ENCODE measurements at places on chromosomes 5 and 9.

GRCh38 chr5:164482351-164482750 lies 976.9 kb downstream of the MAT2B start:
- DNase-seq = no peak

- no peak for DNase-seq
Measured at GRCh38 chr9:33718987-33719386, 76.4 kb upstream of the PRSS3 start.

GRCh38 chr9:125608489-125609224 lies 98.4 kb downstream of the MAPKAP1 start:
- no peak for DNase-seq

DNA sequence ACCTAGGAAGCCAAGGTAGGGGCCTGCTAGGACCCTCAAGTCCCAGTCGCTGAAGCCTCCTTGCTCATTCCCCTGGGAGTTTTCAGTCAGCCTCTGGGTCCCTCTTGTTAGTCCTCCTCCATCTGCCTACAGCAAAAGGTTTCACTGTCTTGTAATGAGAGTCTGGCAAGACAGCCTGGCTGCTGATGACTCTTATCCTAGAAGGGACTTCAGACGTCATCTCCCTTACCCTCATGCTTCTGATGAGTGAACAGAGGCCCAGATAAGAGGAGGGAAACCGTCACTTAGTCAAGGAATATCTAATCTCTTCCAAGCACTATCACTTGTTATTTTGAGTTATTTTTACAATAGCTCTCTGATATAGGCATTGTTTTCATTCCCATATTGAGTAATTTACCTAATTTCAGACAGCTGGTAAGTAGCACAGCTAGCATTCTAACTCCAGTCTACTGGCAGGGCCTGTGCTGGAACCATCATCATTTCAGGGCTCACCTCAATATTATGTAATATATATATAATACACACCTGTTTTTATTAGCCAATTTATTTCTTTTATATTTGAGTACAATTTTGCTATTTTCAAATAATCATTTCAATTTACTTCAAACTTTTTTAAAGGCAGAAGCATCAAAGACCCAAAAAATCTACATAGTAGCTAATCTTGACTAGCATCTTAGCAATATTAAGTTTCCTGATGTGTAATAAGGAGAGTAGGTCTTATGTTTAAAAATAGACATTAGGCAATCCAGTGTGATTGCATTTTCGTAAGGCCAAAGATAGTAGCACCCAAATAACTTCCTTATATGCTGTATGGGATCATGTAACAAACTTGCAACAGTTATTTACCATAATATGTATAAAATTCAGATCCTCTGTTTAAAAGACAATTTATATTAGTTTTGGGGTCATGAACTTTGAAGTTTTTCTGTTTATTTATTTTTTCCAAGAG lies 7.9 kb downstream of the CMYA5 start:
- no peak for DNase-seq

DNA sequence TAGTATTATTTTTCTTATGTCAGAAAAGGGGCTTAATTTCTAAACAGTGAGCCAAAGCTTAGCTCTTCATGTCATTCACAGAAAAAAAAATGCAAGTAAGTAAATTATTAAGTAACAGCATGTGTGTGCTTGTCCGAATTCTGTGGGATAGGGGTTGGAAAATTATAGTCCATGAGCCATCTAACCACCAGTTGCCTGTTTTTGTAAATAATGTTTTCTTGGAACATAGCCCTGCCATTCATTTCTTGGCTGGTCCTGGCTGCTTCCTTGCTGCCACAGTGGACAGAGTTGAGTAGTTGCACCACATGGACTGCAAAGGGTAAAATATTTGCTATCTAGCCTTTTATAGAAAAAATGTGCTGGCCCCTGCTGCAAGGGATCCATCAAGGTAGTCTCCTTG lies 513.7 kb upstream of the WWC1 start:
- no peak for DNase-seq

DNA sequence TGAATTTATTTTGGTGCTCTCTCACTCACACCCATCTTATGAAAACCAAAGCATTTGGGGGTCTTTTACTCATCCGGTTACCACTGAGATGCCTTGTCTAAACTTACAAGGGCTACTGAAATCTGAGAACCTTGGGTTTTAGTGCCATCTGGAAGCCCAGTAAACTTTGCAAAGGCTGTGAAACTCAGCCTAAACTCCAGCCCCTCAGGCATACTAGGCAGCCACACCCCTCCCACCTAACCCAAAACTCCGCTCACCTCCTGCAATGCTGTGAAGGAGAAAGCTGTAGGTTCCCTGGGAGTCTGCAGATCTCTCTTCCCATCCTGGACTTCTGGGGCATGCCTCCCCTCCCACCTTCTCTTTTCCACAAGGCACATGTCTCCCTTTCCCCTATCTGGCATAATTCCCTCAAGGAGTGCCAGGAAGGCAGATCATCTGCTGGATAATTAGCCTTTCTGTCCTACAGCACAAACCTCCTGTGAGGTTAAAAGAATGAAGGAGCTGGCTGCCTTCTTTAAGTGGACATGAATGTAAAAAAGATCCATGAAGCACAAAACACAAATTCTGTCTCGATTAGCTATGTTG lies 71.5 kb upstream of the ANXA1 start:
- peak; percentile 14 for DNase-seq

DNA sequence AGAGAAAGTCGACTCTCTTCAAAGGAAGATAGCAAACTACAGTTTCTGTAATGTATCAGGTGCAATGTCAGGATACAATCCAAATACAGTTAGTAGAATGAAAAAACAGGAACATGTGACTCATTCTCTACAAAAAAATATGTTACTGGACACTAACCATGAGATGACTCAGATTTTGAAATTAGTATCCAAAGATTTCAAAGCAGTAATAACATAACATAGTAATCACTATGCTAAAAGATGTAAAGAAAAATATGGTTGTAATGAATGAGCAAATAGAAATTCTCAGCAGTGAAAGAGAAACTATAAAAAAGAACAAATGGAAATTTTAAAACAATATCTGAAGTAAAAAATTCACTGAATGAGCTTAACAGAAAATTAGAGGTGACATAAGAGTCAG lies 42.3 kb downstream of the SHOC1 start:
- DNase-seq = peak; percentile 52

DNA sequence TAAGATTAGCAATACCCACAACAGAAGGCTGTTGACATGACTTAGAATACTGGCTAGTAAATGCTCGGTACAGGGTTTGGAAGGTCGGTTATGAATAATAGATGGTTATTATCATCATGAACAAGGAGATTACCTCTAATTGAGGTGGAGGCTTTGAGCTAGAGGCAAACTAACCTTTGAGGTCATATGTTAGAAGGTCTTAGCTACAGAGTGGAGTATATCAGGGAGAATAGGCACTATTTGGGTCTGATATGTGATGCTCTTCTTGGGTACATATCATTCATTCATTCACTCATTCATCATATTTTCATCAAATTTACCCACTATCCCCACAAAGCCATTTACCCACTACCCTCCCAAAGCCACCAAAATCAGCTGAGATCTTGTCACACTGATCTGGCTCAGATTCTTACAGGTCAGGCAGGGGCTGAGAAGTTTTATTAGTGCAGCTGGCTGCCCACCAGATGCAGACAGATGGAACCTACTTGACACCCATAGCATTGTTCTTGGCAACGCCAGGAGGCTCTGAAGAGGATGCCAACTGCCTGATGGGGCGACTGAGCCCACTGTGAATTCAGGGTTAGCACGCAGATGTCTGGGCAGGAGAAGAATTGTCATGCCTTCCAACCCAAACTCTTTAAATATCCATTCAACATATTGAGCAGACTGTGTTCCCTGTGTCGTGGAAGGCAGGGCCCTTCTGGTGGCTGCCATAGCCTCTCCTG lies 90.2 kb upstream of the SH3PXD2B start:
- no peak for DNase-seq

DNA sequence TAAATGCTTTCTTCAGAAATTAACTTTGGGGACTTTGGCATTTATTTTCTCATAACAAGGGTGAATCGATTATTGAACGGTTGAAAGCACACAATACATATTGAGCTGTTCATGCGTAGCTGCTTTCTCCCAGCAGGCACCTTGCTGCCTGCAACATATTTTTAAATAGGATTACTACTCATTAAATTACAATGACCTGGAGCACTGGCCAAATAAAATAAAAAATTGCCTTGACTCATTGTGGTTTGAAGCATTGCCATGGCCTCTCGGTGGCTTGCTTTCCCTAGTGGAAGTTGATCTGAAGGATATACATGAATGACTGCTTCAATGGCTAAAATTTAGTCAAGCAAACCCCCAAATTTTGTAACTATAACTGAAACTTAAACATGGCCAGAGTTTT lies 181.6 kb upstream of the NUDT12 start:
- peak; percentile 9 for DNase-seq

- DNase-seq = no peak
Measured at GRCh38 chr9:122051351-122052321, 41.5 kb downstream of the TTLL11 start.

DNA sequence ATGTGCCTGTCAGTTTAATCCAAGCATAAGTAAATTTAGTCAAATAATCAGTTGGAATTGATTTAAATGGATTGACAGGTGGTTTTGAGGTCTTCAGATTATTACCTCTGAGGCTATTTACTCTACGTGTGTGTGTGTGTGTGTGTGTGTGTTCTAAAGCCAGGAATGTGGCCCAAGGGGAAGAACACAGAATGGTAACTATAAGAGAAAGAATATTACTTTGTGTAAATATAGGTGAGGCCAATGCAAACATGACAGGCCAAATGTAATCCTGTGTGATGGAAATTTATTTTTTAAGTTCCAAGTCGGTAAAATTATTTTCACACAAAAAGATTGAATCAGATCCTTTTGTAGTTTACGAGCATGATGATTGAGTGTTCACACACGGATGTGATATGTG lies 390.0 kb downstream of the PLK2 start:
- DNase-seq = peak; percentile 37

DNA sequence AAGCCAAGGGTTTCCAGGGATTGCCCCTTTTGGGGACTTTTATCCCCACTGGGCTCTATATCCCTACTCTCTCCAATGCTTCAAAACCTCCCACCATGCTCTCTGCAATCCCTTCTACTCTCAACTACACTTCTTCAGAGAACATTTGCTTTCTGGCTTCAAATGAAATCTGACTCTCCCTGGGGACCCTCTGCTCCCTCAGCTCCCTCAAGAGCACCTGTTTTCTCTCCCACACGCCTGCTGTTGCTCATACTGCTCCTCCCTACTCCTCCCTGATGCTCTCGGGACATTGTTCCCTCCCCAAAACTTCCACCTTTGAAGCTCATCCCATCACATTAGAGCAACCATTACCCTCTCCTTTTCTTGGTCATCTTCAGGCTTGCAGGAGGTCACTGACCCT lies 344.9 kb downstream of the CDK5RAP2 start:
- DNase-seq = no peak

DNA sequence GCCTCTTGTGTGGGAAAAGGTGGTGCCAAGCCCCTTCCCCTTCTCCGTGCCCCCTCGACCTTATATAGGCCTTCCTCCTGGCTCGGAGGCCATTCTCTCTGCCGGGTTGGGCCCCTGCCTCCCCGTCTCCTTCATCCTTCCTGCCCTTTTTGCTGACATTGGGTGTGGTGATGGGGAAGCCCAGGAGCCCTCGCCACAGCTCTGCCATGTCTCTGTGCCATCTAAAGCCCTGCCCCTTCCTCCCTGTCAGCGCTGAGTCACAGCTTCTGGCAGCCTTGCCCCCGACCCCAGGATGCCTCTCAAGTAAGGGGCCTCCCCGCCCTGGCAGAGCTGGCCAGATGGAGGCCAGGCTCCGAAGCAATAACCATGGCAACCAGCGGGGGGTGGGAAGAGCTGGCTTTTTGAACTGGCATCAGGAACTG lies 30.4 kb downstream of the JADE2 start:
- DNase-seq = no peak

DNA sequence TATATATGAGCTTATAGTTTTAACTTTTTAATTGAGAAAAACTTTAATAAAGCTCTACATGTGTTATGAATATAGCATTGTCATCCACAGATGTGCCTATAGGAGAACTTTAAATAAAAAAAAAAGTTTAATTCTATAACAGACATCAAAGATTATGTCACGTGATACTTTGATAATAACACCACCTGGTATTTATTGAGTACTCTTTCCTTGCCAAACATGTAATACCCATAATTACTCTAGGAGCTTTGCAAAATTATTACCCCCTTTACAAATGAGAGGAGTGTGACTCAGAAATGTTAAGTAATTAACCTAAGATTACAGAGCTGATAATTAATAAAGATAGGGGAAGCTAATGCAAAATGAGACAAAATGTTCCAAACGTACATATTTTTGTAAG lies 43.0 kb downstream of the ITGA2 start:
- DNase-seq = no peak

GRCh38 chr9:121138561-121138960 lies 63.1 kb downstream of the RAB14 start:
- DNase-seq = no peak

- no peak for DNase-seq
Measured at GRCh38 chr9:117649126-117649525, 55.1 kb upstream of the TLR4 start.

GRCh38 chr5:62314213-62314830 lies 8.3 kb downstream of the KIF2A start:
- DNase-seq = no peak

GRCh38 chr9:83264315-83264714 lies 201.4 kb upstream of the RASEF start:
- no peak for DNase-seq

- no peak for DNase-seq
Measured at GRCh38 chr9:113705928-113706519, 170.1 kb upstream of the ZNF618 start.

- no peak for DNase-seq
Measured at GRCh38 chr5:88741964-88742363, 141.0 kb downstream of the MEF2C start.

- no peak for DNase-seq
Measured at GRCh38 chr5:107969847-107970246, 299.1 kb upstream of the EFNA5 start.

DNA sequence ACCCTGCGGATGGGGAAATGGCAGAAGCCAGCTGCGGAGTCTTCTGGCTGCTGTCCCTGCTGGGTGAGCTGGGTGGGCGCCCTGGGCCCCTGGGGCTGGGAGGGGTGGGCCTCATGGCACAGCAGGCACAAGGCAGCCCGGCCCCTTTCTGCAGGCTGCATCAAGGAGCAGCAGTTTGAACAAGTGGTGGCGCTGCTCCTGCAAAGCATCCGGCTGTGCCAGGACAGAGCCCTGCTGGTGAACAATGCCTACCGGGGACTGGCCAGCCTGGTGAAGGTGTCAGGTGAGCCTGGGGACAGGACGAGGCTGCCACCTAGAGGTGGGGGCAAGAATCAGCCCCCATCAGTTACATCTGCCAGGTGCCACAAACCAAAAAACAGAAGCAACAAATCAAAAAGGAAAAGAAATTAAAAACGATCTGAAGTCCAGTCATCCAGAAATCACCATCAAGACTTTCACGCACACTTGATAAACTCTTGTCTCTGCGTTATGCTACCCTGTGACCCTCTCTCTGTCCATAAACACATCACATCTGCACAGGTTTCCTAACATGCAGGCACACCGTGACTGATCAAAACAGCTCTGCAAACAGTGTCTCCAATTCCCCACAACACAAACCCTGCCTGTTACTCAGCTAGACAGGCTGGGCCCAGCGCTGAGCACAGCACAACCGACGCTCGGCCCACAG lies 13.9 kb downstream of the REXO4 start:
- no peak for DNase-seq

All from LoVo (cell line).